ENCODE measurements at places on chromosomes 16 and 17. TPM values are rescaled to one million over a fixed set of nuclear protein-coding genes. Genes with fewer than 3 reads are reported as not detected.

- DNase-seq, result peak; percentile 42
Measured at GRCh38 chr16:75065149-75065505, 51.5 kb downstream of the LDHD start.

GRCh38 chr16:66229651-66230050 lies 136.8 kb upstream of the CDH5 start:
- no peak for DNase-seq

DNA sequence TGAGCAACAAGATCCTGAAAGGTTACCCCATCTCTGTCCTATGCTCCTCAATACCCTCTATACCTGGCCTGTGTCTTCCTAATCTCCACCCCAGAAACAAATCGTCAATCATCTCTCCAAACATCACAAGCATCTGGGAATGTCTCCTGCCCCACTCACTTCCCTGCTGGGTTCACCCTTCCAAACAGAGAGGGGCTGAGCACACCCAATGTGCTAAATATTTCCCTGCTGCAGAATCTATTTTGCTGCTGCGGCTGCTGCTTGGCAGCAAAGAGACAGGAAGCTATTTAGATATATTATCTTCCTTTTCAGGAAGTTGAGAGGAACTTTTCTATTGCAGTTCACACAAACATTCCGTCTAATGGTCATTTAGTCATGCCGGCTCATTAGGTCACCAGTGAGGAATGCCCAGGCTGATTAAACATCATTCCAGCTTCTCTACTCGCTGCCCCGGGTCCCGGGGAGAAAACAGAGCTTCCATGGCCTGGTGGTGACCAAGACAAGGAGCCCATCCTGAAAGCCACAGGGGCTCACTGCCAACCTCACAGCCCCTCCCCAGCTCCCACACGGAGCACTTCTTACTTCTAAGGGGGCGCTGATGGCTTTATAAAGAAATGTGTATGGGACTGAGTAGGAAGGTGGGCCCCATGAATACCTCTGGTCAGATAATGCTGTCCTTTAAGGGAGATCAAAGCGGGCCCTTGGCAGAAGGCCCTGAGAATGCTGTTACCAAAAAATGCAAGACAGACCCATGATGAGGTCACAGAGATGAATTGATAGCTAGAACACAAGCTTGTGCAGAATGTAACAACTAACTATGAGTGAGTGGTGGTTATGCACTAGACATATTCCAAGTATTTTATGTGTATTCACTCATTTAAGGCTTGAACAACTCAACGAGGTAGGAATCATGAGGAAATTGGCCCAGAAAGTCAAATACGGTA lies 218.3 kb downstream of the SOX9 start:
- no peak for DNase-seq

DNA sequence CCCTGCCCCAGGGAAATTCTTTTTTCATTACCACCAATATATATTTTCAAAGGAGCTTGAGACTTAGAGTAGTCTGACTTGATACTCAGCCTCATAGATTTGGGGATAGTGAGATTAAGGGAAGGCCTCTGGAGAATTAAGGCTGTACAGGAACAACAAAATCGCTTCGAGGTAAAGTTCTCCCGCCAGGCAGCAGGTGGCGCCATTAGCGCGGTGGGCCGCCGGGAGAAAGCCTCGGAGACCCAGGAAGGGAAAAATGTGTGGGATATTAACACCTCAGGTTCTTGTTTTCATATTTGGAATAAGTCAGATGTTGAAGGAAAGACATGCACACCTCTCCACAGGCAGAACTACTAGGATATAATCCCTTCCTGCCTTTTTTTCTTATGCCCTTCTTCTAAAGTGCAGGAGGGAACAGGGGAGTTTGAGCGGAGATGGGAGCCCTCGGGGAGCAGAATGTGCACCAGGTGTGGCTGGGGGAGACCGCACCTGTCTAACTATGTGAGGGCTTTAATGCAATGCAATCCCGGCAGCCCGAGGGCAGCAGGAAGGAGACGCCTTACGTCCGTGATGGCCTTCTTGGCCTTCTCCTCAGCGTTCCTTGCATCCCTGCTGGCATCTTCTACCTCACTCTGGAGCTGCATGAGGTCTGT lies 25.9 kb downstream of the MYH3 start:
- DNase-seq, result peak; percentile 38

- DNase-seq, result peak; percentile 32
Measured at GRCh38 chr17:73667181-73667959, 23.1 kb upstream of the SDK2 start.

- no peak for DNase-seq
Measured at GRCh38 chr16:88067530-88068411, 116.5 kb downstream of the BANP start.

- no peak for DNase-seq
Measured at GRCh38 chr16:48918520-48919258, 308.7 kb upstream of the N4BP1 start.

DNA sequence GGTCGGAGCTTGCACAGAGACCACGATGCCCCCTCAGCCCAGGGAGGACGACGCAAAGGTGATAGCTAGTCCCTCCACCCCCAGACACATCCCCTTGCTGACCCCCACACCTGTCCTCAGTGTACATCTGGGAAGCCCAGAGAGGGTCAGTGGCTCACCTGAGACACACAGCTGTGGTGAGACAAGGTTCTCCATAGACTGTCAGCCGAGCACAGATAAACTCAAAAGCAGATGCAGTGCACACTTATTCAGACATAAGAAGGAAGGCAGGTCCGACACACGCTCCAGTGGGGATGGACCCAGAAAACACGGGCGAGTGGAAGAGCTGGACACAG lies 19.6 kb downstream of the CBFA2T3 start:
- DNase-seq, result no peak

GRCh38 chr16:67241008-67241900 lies 6.0 kb downstream of the FHOD1 start:
- no peak for DNase-seq

- DNase-seq, result no peak
Measured at GRCh38 chr16:67844497-67844896, 2.2 kb upstream of the NUTF2 start.

DNA sequence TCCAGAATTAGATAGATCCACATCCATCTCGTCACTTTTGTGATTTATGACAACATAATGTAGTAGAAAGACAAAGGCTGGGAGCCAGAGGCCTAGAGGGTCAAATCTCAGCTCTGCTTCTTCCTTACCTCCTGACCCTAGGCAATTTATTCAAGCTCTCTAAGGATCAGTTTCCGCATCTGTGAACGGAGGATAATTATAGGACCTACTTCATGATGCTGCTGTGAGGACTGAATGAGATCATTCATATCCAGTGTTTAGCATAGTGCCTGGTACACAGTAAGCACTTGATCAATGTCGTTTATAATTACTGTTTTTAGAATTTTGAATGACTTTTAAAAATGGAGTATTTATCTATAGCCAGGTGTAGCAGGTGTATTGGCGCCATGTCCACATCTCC lies 128.4 kb downstream of the SHISA9 start:
- no peak for DNase-seq

GRCh38 chr16:56673921-56674320 lies 4.3 kb downstream of the MT1H start:
- peak; percentile 50 for DNase-seq

- peak; percentile 28 for DNase-seq
Measured at GRCh38 chr16:1048442-1049112, 24.0 kb upstream of the SSTR5 start.

GRCh38 chr16:50667497-50668367 lies 13.4 kb downstream of the SNX20 start:
- DNase-seq, result peak; percentile 17

DNA sequence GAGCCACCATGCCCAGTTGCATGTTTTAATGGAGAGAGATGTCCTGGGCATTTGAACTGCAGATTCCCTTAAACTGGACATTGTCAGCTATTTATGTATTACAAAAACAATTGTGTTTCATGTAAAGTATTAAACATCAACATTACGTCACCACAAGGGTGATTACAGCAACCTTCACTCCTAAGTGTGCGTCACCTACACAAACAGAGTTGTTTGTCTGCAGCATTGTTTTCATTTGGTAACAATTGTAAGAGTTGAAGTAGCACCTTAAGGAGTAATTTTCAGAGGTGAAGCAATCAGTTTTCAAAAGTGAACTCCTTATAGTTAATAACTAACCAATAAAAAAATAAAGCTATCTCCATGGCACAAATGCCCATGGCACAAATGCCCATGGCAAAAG lies 271.4 kb downstream of the IRX3 start:
- no peak for DNase-seq

The ADGRG3 gene
- total RNA-seq, result not detected

The KRTAP4-9 gene
- total RNA-seq, result not detected

The MPP2 gene
- total RNA-seq, result 2.0 TPM

The HOXB8 gene
- not detected for total RNA-seq

The CLDN7 gene
- total RNA-seq, result 1.6 TPM

The ZNF778 gene
- 7.4 TPM for total RNA-seq

The NDRG4 gene
- 1.6 TPM for total RNA-seq
